ENCODE measurements at places on chromosomes 6 and 20. TPM values are rescaled to one million over a fixed set of nuclear protein-coding genes. Genes with fewer than 3 reads are reported as not detected.

DNA sequence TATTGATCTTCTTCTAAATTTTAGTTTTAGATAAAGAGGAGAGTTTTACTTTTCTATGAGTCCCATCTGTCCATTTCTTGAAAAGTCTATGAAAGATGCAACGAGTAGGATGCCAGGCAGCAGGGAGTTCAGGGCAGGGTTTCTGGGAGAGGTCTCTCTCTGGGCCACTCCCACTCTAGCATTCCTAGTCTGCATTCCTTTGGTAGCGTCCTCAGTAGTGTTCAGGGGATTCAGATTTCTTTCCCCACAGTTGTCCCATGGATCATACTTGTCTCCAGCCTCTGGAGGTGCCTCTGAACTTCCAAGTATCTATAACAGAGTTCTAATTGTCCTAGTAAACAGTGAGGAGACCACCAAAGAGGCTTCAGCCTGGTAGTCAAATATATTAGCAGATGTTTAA is 225.3 kb downstream of the RIMS1 start:
- no peaks in the 10 kb centered on the region for H3K4me1 ChIP-seq
- H3K36me3 ChIP-seq = no peaks in the 10 kb centered on the region
- H3K4me3 ChIP-seq = no peak overlapping the region
- H3K27me3 ChIP-seq = no peaks in the 10 kb centered on the region
- H3K27ac ChIP-seq = no peak overlapping the region
- DNase-seq = no peak

DNA sequence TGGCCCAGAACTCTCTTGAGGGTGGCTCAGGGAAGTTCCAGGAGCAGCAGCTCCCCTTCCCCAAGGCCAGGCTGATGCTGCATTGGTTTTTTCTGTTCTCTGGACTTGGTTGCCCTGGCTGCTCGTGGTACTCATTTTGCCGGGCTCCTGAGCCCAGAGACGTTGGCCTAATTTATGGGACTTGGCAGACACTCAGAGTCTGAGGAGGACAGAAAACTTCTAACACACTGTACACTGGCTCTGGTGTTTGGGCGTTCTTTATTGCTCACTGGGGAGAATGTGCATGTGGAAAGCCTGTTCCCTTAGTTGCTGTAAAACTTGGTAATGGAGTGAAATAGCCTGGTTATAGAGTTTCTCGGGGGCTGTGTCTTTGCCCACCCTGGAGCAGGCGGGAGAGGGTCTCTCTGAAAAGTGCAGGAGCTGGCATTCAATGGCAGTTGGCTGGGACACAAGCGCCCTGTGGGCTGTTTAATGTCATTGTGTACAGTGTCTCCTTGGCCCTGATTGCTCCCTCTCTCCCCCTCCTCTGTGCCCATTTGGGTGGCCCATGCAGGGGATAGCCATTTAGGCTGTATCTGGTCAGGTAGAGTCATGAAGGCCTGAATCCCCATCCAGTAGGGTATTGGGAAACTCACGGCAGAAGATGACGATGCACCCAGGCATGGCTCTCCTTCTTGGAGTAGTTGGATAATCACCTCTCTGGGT is 109.3 kb downstream of the CDC5L start:
- no peak overlapping the region for H3K27ac ChIP-seq
- no peaks in the 10 kb centered on the region for H3K27me3 ChIP-seq
- no peaks in the 10 kb centered on the region for H3K36me3 ChIP-seq
- H3K4me1 ChIP-seq = no peaks in the 10 kb centered on the region
- H3K4me3 ChIP-seq = no peak overlapping the region

DNA sequence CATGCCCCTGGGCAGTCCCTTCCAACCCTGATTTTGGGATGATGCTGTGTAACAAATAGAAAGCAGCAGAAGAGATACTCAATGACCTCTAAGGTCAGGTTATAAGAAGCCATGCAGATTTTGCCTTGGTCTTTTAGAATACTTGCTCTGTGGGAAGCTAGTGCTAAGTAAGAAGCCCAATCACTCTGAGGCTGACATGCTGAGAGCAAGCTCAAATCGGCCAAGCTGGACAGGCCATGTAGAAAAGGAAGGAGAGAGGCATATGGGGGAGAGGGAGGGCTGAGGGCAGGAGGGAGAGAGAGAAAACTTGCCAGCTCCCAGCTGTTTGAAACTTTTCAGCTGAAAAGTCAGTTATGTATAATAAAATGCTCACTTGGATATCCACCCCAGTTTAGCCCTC is 1021.6 kb upstream of the MAP3K7 start:
- no peaks in the 10 kb centered on the region for H3K36me3 ChIP-seq
- H3K27me3 ChIP-seq = no peaks in the 10 kb centered on the region

DNA sequence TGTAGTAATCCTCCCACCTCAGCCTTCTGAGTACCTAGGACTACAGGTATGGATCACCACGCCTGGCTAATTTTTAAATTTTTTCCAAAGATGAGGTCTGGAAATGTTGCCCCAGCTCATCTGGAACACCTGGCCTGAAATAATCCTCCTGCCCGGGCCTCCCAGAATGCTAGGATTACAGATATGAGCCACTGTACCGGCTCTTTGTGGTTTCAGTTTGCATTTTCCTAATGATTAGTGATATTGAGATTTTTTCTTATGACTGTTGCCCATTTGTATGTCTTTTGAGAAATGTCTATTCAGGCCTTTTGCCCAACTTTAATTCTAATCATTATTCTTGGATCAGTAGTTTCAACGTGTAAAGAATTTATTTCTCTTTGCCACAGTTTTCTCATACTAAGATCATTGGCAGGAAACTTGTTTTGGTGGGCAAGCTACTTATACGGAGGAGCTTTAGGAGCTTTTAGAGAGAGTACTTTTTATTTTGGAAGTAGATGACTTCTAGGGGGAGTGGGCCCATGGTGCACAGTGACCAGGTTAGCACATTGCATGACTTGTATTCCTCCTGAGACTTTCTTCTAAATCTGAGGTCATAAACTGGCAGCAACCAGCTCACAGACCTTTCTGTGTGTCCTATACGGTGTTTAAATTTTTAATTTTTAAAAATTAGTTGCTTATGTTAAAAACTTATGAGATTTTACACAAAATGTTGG is 62.3 kb downstream of the STK4 start:
- H3K27ac ChIP-seq = no peak overlapping the region
- H3K4me1 ChIP-seq = peaks cover 88% of the 10 kb centered on the region
- DNase-seq = no peak
- no peak overlapping the region for H3K4me3 ChIP-seq
- H3K27me3 ChIP-seq = no peaks in the 10 kb centered on the region
- peaks cover 61% of the 10 kb centered on the region for H3K36me3 ChIP-seq

GRCh38 chr20:4972506-4973251 is 28.6 kb downstream of the SLC23A2 start:
- peaks cover 14% of the 10 kb centered on the region for H3K4me1 ChIP-seq
- H3K36me3 ChIP-seq = peaks cover 11% of the 10 kb centered on the region
- no peak overlapping the region for H3K4me3 ChIP-seq
- DNase-seq = no peak
- no peak overlapping the region for H3K27ac ChIP-seq
- no peaks in the 10 kb centered on the region for H3K27me3 ChIP-seq

- peak; percentile 85 for DNase-seq
- H3K4me3 ChIP-seq = no peak overlapping the region
- H3K27me3 ChIP-seq = peaks cover 11% of the 10 kb centered on the region
- peaks cover 23% of the 10 kb centered on the region for H3K4me1 ChIP-seq
- no peaks in the 10 kb centered on the region for H3K36me3 ChIP-seq
- H3K27ac ChIP-seq = no peak overlapping the region
Measured at GRCh38 chr6:148203970-148204369, 138.7 kb upstream of the SASH1 start.

DNA sequence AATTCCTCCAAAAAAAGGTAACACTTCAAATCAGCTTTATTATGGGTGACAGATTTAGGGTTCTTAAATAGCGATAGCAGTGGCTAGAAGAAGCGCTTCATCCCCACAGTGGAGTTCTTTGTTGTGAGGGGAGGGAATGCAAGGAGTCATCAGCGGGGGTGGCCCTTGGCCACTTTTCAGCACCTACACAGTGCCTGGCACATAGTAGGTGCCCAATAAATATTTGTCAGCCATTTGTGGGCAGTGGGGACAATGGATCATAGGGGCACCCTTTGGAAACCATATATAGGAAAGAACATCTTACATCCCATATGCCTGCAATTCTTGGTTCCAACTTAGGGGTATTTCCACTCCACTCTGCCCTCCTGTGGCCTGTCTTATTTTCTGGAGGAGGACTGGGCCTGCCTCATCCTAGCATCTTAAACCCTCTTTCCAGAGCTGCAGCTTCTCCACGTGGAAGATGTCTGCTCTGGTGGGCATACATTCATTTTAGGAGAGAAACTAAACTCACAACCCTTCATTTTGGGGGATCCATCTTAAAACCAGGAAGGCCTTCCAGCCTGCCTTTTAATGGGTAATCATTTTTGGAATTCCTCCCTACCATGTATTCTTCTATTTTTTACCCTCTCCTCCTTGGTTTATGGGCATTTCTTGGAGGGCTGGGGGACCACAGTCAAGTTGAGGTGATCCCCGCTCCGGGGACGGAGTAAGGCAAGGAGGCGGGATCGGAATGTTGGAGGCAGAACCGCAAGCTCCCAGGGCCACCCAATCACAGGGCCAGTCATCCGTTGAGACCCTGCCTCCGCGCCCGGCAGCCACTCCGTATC is 2.6 kb upstream of the GPSM3 start:
- H3K4me3 ChIP-seq = peak overlapping the region; percentile 97
- H3K27me3 ChIP-seq = no peaks in the 10 kb centered on the region
- no peaks in the 10 kb centered on the region for H3K36me3 ChIP-seq
- peak; percentile 67 for DNase-seq
- H3K4me1 ChIP-seq = peaks cover 33% of the 10 kb centered on the region
- H3K27ac ChIP-seq = peak overlapping the region; percentile 98

GRCh38 chr20:58942549-58942948 is 38.5 kb upstream of the NELFCD start:
- H3K27me3 ChIP-seq = no peaks in the 10 kb centered on the region
- no peak for DNase-seq
- no peaks in the 10 kb centered on the region for H3K36me3 ChIP-seq
- no peak overlapping the region for H3K27ac ChIP-seq
- H3K4me3 ChIP-seq = no peak overlapping the region
- H3K4me1 ChIP-seq = no peaks in the 10 kb centered on the region

GRCh38 chr6:2767657-2768524 is 2.7 kb downstream of the WRNIP1 start:
- peak overlapping the region; percentile 40 for H3K4me3 ChIP-seq
- no peak for DNase-seq
- H3K27ac ChIP-seq = no peak overlapping the region
- peaks cover 7% of the 10 kb centered on the region for H3K36me3 ChIP-seq

DNA sequence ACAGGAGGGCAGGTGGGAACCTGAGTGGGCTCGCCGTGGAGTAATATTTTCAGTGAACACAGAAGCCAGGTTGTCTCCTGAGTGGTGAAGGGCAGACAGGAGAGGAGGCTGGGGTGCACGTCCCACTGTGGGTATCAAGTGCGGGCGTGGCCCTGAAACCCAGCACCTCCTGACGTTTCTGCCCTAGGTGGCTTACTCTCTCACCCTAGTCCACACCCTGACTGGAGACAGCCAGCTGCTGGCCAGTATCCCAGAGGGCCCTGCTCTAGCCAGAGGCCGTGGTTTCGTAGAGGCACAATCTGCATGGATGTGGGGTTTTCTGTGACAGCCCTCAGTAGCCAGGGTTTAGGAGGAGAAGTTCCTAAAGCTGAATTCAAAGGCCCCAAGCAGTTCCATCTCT is 86.7 kb downstream of the TRERF1 start:
- H3K4me1 ChIP-seq = peaks cover 61% of the 10 kb centered on the region
- H3K27ac ChIP-seq = no peak overlapping the region
- H3K4me3 ChIP-seq = no peak overlapping the region
- H3K36me3 ChIP-seq = no peaks in the 10 kb centered on the region
- DNase-seq = no peak

DNA sequence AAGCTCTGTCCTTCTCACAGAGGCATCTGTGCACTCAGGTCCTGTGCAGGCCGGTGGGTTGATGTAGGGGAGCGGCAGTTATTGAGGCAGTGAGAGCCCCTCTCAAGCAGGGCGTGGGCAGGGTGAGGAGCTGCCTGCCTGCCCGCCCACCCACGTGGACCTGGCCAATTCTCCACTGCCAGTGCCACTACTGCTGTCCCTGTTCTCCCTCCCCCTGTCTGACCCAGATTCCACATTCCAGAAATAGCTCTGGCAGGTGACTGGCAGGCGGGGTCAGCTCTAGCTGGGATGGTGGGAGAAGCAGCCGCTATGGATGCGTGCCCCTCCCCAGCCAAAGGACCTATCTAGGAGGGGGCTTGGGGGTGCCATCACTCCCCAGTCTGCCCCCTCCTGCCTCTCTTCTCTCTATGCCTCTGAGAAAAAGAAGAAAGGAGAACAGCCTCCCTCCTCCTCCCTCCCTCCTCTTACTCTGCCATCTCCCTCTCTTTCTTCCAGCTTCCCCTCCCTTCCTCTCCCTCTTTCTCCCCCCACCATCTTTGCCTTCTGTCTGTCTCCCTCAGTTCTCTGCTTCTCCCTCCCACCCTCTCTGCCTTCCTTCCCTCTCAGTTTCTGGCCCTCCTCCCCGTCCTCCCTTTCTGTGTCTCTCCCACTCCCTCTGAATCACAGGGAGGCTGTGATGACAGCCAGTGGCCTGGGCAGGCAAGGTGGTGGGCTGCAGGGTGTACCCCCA is 86.5 kb upstream of the MYL9 start:
- H3K4me1 ChIP-seq = no peaks in the 10 kb centered on the region
- no peak overlapping the region for H3K27ac ChIP-seq
- no peak for DNase-seq
- H3K27me3 ChIP-seq = no peaks in the 10 kb centered on the region
- H3K4me3 ChIP-seq = no peak overlapping the region

DNA sequence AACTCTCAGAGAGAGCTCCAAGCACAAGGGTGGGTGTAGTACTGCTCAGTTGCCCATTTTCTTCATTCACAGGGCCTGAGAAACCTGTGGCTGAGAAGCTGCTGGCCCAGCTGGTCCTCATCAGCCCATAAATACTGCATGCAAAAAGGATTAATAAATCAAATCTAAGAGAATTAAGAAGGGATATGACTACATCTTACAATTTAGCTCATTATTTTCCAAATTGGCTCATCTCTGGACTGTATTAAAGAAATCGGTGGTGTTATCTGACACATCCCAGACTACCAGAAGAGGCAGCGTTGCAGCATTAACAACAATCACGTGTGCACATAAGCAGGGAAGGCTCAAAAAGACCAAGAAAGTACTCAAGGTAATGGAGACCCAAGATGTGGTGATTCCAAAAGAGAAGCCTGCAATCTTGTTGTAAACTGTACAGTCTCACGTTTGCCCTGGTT is 90.7 kb downstream of the CD24 start:
- no peaks in the 10 kb centered on the region for H3K27me3 ChIP-seq
- H3K4me3 ChIP-seq = no peak overlapping the region
- H3K4me1 ChIP-seq = no peaks in the 10 kb centered on the region
- no peaks in the 10 kb centered on the region for H3K36me3 ChIP-seq

GRCh38 chr6:168030908-168031307 is 33.4 kb downstream of the KIF25 start:
- H3K4me3 ChIP-seq = no peak overlapping the region
- H3K4me1 ChIP-seq = no peaks in the 10 kb centered on the region
- no peaks in the 10 kb centered on the region for H3K36me3 ChIP-seq
- peaks cover 4% of the 10 kb centered on the region for H3K27me3 ChIP-seq
- no peak overlapping the region for H3K27ac ChIP-seq

- no peak overlapping the region for H3K27ac ChIP-seq
- H3K27me3 ChIP-seq = no peaks in the 10 kb centered on the region
- H3K36me3 ChIP-seq = no peaks in the 10 kb centered on the region
- no peak for DNase-seq
- no peak overlapping the region for H3K4me3 ChIP-seq
- no peaks in the 10 kb centered on the region for H3K4me1 ChIP-seq
Measured at GRCh38 chr20:7712661-7713060, 227.6 kb downstream of the HAO1 start.

The RAD21L1 gene
- 0.78 TPM for total RNA-seq

The HNF4A gene
- total RNA-seq = not detected

The PRRT1 gene
- 1.9 TPM for total RNA-seq

The SNX14 gene
- 70.3 TPM for total RNA-seq

The NANP gene
- 2.0 TPM for total RNA-seq

The UNC5CL gene
- 6.4 TPM for total RNA-seq
